ENCODE measurements at places on chromosomes 7 and 10.

GRCh38 chr10:78805176-78805575 is 263.6 kb upstream of the ZMIZ1 start:
- DNase-seq: no peak

- DNase-seq: no peak
These were observed 186.6 kb downstream of the GRID1 start for GRCh38 chr10:86179961-86180360.

GRCh38 chr7:29898301-29898700 is 91.3 kb downstream of the SCRN1 start:
- no peak for DNase-seq

DNA sequence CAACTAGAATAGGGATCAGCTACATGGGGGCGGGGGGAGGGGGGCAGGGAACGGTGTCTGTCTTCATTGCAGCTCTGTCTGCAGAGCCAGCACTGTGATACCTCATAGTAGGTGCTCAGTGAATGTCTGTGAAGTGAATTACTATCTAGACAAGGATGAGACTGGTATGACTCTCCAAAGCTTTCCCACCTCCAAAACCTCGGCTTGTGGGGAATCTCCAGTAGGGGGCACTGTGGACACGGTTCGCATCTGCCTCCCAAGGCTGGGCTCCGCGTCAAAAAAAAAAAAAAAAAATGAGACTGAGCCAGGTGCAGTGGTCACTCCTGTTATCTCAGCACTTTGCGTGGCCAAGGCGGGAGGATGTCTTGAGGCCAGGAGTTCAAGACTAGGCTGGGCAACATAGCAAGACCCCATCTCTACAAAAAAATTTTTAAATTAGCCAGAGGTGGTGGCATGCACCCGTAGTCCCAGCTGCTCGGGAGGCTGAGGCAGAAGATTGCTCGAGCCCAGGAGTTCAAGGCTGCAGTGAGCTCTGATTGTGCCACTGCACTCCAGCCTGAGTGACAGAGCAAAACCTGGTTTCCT is 9.6 kb downstream of the TRIM56 start:
- no peak for DNase-seq

GRCh38 chr7:150378115-150378852 is 846 bp upstream of the ZNF775 start:
- no peak for DNase-seq

GRCh38 chr7:106344211-106344610 is 59.4 kb upstream of the NAMPT start:
- no peak for DNase-seq

All from NCI-H187 treated with DMSO at 0.1 percent for 48 hours (cell line).